ENCODE measurements at places on chromosomes 1 and 21.

DNA sequence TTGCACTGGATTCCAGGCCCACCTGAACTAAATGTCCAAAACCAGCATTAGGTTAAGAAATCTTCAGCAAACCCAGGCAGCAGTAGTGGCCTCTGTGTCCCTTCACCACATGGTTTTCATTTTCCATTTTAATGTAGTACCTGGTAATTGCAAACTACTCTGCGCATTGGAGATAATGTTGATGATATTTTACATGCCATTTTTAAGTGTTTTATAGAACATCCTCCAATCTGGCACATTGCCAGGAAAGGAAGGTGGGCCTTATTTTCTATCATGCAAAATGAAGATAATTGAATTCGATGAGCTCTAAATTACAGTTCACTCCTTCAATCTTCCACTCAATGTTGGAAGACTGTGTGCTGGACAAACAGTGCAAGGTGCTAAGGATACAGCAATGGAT is 89.5 kb downstream of the ZC3H11B start:
- no peak for DNase-seq

DNA sequence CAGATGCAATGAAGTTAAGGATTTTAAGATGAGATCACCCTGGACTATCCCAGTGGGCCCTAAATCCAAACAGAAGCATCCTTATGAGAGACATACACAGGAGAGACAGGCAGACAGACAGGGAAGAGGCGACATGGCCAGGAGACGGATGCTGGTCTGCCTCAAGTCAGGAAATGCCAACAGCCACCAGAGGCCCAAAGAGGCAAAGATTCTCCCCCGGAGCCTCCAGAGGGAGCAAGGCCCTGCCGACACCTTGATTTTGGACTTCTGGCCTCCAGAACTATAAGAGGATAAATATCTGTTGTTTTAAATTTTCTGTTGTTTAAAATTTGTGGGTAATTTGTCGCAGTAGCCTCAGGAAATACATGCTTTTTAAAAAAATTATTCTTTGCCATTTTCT is 116.4 kb downstream of the GLIS1 start:
- DNase-seq, result no peak

DNA sequence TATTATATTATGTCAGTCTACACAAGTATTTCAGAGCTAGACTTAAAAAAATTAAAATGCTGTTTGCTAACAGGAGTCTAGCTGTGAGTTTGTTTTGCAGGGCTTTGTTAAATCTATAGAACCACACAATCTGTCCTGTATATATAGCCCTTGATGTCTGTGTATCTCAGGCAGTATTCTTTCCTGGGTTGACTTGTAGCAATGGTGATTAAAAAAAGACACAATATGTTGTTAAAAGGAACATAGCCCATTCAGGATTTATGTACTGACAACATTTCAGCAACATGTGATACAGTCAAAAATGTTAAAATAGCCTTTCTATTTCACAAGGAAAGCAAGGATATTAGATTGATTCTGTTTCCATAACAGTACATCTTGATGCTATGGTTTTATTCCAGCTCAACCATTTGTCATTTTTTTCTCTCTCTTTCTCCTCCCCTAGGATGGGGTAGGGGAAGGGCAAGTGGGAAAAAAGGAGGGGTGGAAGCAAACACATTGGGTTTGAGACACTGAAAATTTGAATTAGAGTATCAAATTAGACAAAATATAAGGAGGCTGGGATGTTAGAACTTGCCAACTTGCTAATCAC is 139.2 kb downstream of the DSCAM start:
- DNase-seq, result no peak

- DNase-seq, result no peak
Measured at GRCh38 chr1:72357411-72357810, 75.1 kb upstream of the NEGR1 start.

- DNase-seq, result no peak
Measured at GRCh38 chr21:44947111-44947929, 7.5 kb downstream of the SLX9 start.

DNA sequence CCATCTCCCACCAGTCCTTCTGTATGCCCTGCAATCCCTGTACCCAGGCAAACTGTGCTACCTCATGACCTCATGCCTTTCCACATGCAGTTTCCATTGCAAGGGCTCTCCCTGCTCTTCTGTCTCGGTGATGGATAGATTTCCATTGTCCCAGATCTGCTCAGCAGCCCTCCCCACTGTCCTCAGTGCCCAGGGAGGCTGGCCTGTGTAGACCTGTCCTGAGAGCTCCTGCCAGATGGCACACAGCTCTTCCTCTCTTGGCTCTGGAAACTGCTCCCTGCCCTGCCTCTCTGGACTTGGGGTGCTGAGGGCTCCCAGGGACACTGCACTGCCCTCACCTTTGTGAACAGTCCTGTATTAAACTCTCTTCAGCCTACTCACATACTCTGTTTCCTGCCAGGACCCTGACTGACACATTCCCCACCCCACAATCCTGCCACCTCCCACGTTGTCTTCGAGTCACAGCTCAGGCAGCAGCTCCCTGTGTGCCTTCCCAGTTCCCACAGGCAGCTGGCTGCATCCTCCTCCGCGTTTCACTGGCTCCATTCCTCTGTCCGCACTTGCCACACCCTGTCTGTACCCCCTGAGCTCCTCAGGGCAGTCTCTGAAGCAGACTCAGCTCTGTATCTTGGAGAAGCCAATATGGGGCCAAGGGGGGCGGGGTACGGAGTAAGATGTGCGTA is 57.0 kb downstream of the SPATA46 start:
- no peak for DNase-seq

- no peak for DNase-seq
Measured at GRCh38 chr1:43206600-43207228, 34.6 kb downstream of the CFAP57 start.

- no peak for DNase-seq
Measured at GRCh38 chr1:20983297-20983889, 193.3 kb downstream of the EIF4G3 start.

DNA sequence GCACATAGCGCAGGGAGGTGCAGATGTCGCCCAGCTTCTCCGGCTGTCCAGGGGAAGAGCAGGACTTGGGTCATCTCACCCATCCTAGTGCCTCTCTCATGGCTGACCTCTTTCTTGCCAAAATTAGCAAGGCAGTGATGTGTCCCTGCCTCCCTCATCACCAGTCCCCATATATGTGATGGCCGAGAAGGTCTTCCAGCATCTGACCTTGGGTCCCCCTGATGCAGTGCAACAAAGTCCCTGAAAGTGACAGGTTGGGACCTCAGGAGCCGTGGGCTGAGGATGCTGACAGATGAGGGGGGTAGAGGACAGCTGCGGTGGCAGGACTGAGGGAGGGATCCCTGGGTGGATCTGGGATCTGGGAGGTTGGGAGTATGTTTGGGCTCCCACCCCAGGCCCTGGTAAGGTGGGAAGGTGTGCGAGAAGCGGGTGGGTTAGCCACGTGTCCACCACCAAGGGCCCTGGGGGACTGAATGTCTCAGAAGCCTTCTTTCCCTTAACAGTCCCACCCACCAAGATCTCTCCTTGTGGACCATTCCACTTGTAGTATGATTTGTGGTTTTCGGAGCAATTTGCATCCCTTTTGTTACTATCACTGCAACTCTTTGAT is 109.7 kb downstream of the SYT2 start:
- DNase-seq, result no peak

DNA sequence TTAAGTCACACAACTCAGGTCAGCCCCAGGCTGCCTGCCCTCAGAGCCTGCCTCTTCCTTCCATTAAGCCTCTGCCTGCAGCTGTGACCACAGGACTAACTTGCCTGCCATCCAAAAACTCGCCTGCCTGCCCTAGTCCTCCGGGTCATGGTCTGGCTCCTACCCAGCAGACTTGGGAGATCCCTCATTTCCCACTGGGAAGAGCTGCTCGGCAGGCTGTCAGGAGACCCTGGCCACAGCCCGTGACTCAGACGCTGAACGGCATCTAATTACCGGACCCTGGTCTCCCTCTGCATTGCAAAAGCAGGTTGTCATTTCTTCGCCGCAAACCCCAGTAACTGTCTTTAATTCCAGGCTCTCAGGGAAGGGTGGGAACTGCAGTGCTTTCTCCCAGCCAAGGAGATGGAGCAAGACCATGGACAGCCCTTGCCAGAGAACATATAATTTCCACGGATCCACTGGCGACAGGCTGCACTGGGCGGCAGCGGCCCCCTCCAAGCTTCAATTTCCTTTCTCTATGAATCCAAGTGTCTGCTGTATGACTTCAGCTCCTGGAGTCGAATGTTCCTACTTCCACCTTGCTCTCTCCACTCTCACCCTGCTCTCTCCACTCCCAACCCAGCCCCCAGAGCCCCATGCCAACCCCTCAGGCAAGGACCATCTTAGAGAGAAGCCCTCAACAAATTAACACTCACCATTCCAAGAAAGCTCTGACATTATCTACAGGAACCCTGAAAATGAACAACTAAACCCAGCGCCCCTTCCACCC is 20.4 kb downstream of the OLFML2B start:
- no peak for DNase-seq

DNA sequence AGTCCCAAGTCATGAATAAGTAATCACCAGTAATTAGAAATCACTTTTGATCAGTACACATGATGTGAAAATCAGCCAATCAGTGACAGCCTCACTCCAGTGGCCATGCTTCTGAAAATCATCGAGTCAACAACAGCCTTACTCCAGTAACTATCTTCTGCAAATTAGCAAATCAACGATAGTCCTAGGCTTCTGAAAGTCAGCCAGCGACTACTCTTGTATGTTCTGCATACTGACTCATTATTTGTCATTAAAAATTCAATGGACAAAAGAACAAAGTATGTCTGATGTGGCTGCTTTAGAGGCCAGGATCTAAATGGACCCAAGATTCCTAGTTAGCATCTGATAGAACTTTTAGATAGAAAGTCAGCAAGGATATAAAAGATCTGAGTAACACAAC is 102.5 kb downstream of the GPR52 start:
- DNase-seq, result no peak

- DNase-seq, result no peak
Measured at GRCh38 chr1:66750577-66750976, 1.7 kb upstream of the DYNLT5 start.

DNA sequence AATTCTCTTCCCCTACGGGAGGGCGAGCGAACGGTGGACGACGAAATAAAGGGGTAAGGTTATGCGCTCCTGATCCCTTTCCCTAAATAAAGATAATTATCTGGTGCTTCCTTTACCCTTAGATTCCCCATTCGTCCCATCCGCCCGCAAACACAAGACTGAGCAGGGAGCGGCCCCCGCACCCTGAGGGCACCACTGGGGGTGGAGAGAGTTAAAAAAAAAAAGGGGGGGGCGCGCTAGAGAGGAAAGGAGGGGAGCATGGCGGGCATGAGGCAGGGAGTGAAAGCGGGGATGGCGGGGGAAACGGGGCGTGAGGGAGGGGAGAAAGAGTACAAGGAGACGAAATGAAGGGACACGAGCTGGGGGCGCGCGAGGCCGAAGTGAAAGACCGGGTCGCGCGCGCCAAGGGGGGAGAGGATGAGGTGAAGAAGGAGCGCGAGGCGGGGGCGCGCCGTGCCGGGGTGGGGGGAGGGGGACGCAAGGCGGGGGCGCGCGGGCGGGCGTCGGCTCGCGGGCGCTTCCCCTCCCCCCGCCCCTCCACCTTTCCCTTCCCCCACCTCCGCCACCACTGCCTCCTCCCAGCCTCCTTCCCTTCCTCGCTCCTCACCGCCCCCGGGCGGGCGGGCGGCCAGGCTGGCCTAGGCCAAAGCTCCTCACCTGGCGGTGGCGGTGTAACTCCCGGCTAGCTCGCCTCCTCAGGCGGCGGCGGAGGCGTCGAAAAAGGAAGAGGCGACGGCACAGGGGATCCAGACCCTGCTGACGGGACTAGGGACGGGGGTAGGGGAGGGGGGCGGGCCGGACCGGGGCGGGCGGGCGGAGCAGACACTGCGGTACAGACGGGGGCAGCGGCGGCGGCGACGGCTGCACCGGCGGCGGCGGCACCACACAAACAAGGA is 448 bp downstream of the GATAD2B start:
- DNase-seq, result no peak

All from activated CD8-positive, alpha-beta memory T cell treated with anti-CD3 and anti-CD28 coated beads for 24 hours (primary cell).